ENCODE measurements at places on chromosomes 2 and 18. TPM values are rescaled to one million over a fixed set of nuclear protein-coding genes. Genes with fewer than 3 reads are reported as not detected.

DNA sequence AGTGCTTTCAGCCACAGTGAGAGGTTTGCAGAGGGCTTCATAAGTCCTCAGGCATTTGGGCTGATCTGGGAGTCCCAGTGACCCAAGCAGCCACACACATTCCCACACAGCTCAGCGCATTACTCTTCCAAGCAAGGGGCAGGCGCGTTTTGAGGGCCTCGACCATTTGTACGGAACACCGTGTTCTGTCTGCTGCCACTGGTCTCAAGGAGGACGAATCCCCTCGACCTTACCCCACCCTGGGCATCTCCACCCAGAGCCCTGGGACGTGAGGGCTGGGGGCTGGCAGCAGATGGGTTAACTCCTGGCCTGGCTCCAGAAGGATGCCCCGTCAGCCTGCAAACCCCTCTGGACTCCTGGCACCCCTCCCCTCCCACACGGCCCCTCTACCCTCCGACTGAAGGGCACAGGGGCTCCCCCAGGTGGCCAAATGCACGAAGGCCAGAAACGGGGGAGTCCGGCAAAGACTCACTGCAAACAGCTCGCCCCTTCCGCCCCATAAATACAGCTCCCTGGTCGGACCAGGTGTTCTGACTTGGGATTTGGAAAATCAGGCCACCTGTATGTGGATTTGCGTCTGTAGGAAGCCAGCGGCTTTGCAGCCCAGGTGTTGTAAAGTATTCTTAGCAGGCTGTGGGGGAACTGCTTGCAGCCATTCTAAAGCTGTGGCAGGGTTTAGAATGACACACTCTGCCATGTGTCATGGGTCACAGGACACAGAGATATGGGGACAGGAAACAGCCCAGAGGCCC lies 33.6 kb upstream of the PTMA start:
- DNase-seq, result no peak

GRCh38 chr18:61992285-61992684 lies 99.5 kb upstream of the RNF152 start:
- peak; percentile 89 for DNase-seq

DNA sequence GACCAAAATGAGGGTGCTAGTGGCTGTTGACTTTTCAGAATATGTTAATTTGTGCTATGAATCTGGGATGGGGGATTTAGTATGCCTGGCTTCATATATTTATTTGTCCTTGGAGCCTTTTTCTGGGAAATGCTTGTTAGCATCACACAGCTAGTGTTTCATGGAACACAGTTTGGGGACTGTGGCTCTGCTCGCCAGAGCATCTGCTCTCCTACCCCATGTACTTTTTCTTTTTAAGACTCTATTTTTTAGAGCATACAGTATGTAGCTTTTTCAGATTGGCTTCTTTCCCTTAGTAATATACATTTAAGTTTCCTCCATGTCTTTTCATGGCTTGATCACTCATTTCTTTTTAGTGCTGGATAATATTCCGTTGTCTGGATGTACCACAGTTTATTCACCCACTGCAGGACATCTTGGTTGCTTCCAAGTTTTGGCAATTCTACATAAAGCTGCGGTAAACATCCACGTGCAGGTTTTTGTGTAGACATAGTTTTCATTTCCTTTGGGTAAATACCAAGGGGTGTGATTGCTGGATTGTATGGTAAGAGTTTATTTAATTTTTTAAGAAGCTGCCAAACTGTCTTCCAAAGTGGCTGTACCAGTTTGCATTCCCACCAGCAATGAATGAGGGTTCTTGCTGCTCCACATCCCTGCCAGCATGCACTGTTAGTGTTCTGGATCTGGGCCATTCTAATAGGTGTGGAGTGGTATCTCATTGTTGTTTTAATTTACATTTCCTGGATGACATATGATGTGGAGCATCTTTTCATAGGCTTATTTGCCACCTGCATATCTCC lies 44.1 kb downstream of the EFR3B start:
- DNase-seq, result no peak

DNA sequence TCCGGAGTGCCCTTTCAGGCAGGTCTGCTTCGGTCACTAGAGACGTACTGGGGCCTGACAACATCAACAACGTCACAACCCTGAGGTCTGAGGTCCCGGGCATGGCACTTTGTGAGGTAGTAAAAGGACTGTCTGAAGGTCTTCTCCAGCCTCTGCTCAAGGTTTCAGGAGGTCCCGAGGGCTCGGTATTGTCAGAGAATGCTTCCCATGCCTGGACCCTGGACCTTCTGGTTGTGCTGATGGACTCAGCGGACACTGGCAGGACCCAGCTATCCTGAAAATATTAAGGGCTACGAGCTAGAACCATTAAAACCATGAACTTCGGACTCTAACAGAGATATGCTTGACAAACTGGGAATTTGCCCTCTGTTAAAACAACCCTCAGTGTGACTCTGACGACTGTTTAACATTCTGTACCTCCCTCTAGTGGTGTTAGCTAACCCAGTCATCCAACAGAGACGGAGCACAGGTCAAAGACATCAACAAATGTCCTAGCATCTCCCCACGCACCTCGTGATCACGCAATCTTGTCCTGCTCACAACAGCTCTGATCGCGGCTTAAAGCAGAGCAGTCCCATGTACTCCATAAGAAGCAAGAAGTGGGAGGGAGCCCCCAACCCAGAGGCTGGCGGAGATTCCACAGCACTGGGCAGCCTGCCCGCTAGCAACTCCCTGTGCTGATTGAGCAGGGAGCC lies 96.5 kb downstream of the CCDC93 start:
- peak; percentile 9 for DNase-seq

GRCh38 chr2:238873381-238873801 lies 25.5 kb downstream of the TWIST2 start:
- no peak for DNase-seq

DNA sequence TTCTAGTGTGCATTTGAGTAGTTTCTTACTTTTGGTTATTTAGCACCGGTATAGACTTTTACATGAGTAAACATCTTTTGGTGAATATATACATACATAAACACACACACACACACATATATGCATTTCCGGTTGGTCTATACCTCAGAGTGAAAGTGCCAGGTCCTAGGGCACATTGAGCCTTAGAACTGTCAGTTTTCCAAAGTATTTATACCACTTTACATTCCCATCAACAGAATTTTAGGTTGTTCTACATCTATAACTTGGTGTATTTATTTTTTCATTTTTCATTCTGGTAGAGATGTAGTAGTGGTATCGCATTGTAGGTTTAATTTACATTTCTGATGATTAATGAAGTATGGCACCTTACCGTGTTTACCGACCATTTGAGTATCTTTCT lies 22.6 kb downstream of the MMADHC start:
- DNase-seq, result no peak

- DNase-seq, result no peak
These were observed 276.4 kb downstream of the CDCA7 start for GRCh38 chr2:173631127-173631460.

DNA sequence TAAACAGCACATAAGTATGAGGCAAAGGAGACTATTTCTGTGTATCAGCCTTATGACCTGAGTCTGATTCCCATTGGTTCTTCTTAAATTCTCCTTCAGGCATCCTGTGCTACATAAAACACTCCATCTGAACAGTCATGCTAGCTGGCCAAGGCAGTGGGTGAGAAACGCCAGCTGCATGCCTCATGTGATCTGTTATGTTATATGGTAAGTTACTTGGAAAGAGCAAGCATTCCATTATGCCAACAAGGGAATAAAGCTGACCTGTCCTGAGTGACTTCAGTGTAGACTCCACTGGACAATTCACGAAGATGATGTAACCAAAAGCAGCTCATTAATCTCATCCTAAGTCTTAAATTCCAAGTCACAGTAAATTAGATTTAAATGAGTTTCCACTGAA lies 216.5 kb upstream of the FN1 start:
- no peak for DNase-seq

DNA sequence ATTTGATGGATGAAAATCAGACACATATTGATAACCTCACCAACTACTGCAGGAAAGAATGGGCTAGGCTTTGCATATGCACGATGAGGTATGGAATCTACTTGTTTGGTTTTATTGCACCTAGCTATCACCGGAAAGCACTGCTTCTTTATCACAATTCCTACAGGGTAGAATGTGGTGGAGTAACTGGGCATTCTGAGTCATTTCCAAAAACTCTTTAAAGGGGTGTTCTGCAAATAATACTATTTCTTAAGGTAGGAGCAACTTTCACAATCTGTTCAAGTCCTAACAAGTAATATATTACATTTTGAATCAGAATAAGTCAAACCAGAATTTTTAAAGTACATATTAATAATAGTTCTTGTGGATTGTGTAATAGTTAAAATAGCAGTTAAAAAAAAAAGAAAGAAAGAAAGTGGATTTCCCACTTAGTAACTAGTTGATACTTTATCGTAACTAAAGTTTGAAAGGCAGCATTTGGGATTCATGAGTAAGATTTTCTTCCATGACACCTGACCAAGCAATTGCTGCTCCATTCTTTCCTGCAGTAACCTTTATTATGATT lies 40.5 kb downstream of the INO80C start:
- DNase-seq, result peak; percentile 98

GRCh38 chr2:203436496-203436895 lies 98.6 kb downstream of the RAPH1 start:
- DNase-seq, result no peak

GRCh38 chr2:12501469-12502158 lies 215.1 kb upstream of the TRIB2 start:
- DNase-seq, result no peak

GRCh38 chr2:49045083-49045482 lies 109.2 kb downstream of the FSHR start:
- no peak for DNase-seq

DNA sequence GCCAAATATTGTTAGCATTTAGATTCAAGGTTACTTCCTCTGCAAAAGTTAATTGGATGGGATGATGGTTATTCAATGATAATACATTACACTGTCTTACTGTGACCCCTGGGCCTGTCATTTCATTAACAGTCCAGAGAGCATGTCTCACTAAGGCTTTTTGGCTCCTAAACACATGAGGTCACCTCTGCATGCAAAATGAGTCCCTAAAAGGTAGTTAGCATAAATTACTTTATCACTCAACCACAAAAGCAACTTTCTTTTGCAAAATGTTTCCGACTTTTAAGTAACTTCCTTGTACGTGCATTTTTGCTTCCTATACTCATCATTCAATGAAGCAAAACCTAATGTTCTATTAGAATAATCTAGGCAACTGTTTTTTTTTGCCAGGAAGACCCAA lies 16.8 kb upstream of the AGFG1 start:
- no peak for DNase-seq

GRCh38 chr2:236973343-236973980 lies 112.2 kb upstream of the COPS8 start:
- DNase-seq, result no peak

DNA sequence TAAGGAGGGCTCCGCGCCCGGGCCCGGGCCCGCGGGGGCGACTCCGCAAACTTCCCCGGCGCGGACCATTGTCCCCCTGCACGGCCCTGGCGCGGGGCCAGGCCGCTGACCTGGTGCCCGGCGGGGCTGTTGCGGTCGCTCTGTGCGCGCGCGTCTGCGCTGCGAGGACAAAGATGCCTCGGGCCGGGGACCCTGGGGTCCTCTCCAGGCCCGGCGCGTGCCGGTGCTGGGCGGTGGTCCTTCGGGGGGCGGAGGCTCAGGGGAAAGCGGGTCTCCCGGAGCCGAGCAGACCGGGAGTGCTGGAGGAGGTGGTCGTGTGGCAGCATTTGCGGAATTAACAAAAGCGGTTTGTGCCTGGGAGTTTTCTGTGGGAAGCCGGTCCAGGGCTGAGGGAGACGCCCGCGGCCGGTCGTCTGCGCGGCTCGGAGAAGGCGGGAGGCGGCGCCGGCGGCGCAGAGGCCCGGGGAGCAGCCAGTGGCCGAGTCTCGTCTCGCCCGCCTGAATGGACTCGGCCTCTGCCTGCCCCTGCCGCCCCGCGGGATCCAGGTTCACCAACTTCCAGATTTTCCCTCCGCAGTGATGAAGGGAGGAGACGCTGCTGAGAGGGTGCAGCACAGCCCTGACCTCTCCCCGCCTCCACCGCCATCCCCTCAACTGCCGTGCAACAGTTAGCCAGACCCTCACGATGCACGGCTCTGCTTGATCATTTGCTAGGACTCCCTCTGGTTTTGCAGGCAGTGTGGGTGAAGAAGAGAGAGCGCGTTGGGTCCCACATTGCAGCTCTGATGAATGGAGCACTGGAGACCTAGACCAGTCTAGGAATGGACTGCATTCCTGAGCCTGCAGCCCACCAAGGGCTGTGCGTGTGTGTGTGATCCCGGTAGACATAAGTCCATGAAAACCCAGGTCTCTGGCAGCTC lies 705 bp downstream of the EFR3B start:
- no peak for DNase-seq

- DNase-seq, result no peak
These were observed 20.4 kb upstream of the PTMA start for GRCh38 chr2:231687961-231688360.

DNA sequence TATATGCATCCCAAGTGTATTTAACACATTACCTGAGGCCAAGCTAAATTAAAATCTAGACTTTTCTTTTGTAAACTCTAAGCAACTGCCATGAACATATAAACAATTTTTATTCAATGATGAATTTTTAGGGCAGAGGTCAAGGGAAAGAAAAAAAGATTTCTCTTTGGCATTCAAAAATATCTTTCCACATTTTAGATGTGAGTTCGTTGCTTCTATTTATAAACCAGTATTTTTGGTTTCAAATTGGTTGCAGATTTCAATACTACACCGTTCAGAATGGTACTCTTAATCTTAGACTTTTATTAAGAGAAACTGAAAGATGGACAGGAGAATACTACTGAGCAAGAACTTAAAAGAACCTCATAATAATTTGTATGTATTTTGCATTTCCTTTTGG lies 293.6 kb upstream of the CCDC68 start:
- no peak for DNase-seq

DNA sequence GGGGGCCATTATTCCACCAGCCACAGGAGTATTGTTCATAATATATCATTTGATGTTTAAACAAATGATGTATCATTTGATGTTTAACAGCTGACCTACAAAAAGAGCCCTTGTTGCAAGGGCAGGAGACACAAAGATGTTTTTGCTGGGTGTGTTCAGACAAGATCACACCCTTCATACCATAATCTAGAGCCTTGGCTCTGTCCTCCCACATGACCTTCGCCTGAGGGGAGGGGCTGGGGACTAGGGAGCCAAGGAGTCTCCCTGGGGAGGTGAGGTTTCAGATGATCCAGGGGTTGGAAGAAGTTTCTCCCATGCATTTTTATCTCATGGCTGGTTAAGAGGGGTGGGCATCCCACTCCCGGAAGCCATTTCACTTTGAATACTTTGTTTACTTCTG lies 33.5 kb downstream of the CDC42EP3 start:
- DNase-seq, result no peak

GRCh38 chr2:211860224-211860623 lies 678.4 kb downstream of the ERBB4 start:
- no peak for DNase-seq

GRCh38 chr18:42067518-42067917 lies 112.5 kb downstream of the PIK3C3 start:
- no peak for DNase-seq

Gene BOLL
- total RNA-seq, result not detected

Gene CCDC74A
- 3.2 TPM for total RNA-seq

Gene IRS1
- 12.6 TPM for total RNA-seq

Gene MEMO1
- total RNA-seq, result 29.7 TPM

Gene FOXI3
- not detected for total RNA-seq

Gene CD226
- total RNA-seq, result 0.53 TPM

Gene GBX2
- total RNA-seq, result not detected

Gene NAT8
- total RNA-seq, result not detected

Gene FAM161A
- 0.90 TPM for total RNA-seq

Gene SMIM21
- not detected for total RNA-seq

Gene LIMS2
- total RNA-seq, result not detected

All from bronchial epithelial cell (primary cell).